ENCODE measurements at places on chromosomes 5 and 9.

- peak; percentile 87 for DNase-seq
Measured at GRCh38 chr9:100598641-100599145, 20.8 kb downstream of the CAVIN4 start.

- no peak for DNase-seq
Measured at GRCh38 chr5:78975035-78975434, 10.1 kb downstream of the ARSB start.

DNA sequence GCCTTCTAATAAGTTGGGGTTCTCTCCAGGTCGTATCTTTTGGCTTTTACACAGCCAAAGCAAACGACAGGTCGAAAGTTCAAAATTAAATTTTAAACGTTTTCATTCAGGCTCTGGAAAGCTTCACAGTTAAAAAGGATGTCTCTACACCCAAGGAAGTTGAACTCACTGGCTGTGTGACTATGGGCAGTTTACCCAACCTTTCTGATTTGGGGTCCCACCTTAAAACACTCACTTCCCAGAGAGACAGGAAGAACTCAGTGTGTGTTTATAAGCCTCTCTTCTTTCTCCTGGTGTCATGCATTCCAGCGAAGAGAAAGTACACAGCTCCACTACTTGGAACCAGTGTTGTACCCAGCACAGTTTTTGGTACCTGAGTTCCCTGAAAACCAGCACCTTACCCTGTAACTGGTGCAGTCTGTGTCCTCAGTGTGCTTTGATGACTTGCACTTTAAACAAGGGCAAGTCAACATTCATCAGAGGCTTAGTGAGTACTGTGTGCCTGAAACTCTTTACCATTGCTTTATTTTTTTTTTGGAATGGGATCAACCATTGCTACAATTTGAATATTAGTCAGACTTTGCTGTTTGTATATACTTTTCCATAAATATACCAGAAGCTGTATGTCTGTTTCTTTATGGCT lies 1.7 kb downstream of the SRD5A1 start:
- DNase-seq = no peak

DNA sequence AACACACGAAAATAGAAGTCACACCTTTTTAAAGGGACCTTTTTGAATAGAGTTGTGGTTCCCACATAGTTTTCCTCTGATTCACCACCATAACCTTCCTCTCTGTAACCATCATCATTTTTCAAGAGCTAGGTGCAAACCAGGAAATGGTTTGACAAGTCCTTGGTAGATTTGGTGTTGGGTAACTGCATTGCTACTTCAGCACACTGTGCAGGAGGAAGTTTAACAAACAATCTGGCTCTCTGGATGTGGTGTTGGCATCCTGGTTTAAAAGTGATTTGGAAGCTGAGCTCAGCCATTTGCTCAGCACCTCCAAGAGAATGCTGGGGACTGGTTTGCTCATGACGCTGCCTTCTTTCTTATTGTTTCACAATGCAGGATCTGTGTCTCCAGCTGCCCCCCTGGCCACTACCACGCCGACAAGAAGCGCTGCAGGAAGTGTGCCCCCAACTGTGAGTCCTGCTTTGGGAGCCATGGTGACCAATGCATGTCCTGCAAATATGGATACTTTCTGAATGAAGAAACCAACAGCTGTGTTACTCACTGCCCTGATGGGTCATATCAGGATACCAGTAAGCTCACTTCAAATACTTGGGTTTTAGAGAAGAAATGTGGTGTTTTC lies 213.1 kb downstream of the RFK start:
- DNase-seq = no peak

- DNase-seq = peak; percentile 27
Measured at GRCh38 chr5:140113180-140113698, 670 bp upstream of the PURA start.

DNA sequence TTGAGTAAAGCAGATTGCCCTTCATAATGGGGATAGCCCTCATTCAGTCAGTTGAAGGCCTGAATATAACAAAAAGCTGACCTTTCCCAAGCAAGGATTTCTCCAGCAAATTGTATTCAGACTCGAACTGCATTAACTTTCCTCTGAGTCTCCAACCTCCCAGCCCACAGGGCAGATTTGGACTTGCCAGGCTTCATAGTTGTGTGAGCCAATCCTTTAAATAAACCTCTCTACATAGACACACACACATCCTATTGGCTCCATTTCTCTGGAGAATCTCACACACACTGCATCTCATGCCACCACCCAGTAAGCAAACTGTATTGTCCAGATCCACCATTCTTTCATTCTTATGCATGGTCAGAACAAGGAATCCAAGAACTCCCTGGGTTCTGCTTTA lies 225.1 kb downstream of the MPDZ start:
- no peak for DNase-seq

GRCh38 chr9:14957109-14957508 lies 46.9 kb upstream of the FREM1 start:
- no peak for DNase-seq

GRCh38 chr5:34535944-34536623 lies 120.0 kb upstream of the RAI14 start:
- no peak for DNase-seq

DNA sequence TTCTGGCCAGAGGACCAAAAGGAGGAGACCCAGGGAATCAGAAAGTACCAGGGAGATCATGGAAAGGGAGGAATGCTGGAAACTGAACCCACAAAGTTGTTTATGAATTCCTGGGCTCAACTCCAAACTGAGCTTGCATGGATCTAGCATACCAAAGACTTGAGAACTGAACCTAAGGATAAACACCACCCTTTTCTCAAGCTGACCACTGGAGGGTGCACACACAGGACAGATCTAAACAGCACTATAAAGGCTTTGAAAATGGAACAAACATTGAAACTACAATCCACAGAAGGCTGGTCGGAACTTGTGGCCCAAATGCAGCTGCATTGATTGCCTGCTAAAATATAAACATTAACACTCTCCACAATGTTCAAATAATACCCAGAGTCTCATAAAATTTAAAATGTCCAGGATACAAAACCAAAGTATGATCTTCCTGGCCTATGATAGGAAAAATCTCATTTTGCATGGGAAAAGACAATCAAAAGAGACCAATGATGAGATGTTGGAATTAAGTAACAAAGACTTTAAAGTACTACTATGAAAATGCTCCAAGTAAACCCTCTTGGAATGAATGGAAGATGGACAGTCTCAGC lies 15.6 kb upstream of the IRF1 start:
- no peak for DNase-seq

DNA sequence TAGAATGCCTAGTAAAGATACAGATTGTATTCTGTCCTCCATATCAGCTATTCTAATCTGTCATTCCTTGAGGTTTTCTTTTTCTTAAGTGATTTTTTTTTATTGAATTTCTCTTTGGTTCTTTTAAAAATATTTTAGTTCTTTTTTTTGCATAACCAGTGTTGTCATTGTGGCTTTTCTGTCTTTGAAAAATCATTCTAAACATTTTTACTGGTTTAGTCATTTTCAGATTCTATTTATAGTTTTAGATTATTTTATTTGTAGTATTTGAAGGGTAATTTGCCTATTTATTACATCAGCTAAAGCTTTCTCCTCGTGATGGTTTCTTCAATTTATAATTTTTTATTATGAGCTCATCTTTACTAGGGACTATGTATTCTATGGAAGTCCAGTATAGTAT lies 78.1 kb downstream of the NDUFAF2 start:
- no peak for DNase-seq

- DNase-seq = no peak
Measured at GRCh38 chr5:141507387-141508091, 18.7 kb downstream of the PCDHGC5 start.

GRCh38 chr5:78594610-78595457 lies 53.7 kb downstream of the LHFPL2 start:
- DNase-seq = no peak

- no peak for DNase-seq
Measured at GRCh38 chr5:102119252-102119651, 176.8 kb downstream of the SLCO4C1 start.

DNA sequence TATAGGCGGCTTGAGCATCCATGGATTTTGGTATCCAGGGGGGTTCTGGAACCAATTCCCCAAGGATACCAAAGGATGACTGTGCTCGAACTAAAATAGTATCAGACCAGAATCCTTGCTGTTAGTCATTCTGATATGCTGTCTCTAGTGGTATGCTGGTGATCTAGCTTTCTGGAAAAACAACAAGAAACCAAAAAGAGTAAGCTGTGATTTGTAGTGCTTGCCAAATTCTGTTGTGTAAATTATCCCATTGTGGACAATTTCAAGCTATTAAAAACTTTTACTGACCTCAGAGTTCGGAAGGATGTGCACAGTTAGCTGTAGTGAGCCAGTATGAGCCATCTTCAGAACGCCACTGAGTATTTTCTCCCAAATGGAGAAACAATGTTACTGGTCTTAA lies 99.0 kb upstream of the FBN2 start:
- no peak for DNase-seq

GRCh38 chr9:77440057-77440456 lies 208.1 kb downstream of the GNA14 start:
- no peak for DNase-seq

DNA sequence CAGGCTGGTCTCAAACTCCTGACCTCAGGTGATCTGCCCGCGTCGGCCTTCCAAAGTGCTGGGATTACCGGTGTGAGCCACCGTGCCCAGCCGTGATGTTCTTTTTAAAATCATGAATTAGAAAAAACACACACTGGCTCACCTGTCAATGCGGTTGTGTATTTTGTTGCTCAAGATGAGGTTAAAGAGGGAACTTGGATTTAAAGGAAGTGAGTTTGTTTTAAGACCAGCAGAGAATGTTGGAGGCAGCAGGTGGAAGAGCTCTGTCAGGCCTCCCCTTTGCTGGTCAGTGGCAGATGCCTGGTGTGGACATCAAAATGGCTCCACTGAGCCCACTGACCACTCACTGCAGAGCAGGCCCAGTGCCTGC lies 38.9 kb downstream of the WNK2 start:
- no peak for DNase-seq

Data from CD4-positive, alpha-beta T cell treated with Interleukin-6 for 4 hours (primary cell).